Activated T-cell treated with anti-CD3 and anti-CD28 coated beads, Interleukin-2, amount 50 U/mL, for 48 hours (primary cell): ENCODE measurements at places on chromosomes 6 and 20.

GRCh38 chr6:168600381-168600780 lies 159.4 kb downstream of the SMOC2 start:
- DNase-seq = no peak

GRCh38 chr20:44113618-44114376 lies 73.2 kb downstream of the JPH2 start:
- no peak for DNase-seq

- DNase-seq = no peak
These were observed 28.0 kb upstream of the SLC17A3 start for GRCh38 chr6:25902071-25902470.

- no peak for DNase-seq
These were observed 10.4 kb upstream of the SNRPB2 start for GRCh38 chr20:16719421-16719820.

- no peak for DNase-seq
These were observed 216.5 kb downstream of the SLC35F1 start for GRCh38 chr6:118123503-118124037.

- no peak for DNase-seq
These were observed 367 bp downstream of the NRSN2 start for GRCh38 chr20:347317-347639.

DNA sequence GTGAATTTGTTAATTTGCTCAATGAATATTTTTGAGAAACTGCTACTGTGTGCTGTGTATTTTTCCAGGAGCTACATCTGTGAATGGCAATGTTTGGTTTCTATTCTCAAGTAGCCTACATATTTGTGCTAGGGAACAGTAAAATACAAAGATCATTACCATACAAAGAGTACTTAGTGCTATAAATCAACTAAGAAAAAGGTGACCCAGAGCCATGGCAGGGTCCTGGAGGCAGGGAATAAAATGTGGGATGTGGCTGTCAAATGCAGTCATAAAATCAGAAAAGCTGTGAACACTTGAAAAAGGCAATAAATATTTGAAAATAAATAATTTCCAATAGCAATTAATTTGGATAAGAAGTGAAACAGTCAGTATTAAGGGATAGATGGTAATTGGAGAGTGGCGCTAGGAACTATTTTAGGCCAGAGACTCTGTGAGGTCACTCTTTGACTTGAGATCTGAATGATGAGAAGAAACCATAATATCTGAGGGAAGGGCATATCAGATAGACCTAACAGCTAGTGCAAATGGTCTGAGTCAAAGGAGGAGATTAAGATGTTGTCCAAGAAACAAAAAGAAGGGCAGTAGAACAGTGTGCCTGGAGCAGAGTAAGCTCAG lies 98.8 kb downstream of the MANEA start:
- DNase-seq = no peak
